ENCODE measurements at places on chromosomes 1 and 21.

DNA sequence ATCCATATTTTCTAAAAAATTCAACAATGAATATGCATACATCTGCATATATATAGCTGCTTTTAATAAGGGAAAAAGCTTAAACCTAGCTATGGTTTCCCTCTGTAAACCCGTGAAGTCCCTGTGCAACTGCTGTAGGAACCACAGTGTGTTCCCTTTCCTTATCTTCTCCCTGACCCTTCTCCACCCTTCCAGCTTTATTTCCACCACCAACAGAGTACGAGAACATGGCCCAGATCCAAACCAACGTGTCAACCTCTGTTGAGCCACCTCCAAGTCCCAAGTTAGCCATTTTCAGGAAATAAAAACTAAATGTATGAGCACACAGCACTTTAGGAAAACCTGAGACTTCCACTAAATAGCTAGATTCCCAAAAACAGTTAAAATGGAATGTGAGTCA is 20.3 kb downstream of the SUSD4 start:
- no peak for DNase-seq

DNA sequence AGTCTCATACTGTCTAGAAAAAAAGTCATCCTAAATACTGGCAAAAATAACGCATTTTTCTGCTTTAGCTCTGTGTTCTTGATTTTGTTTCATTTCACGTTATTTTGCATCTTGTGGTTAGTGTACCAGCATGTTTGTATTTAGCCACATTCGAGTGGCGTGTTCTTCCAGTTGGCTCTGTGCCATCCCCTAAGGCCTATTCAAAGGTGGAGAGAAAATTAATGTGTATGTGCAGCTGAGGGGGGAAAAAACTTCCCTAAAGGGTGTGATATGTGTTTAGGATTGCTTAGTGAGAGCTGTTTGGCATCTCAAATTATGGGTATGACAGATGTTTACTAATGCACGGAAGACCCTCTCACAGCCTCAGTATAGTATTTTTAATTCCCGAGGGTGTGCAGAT is 12.1 kb downstream of the DNAJC16 start:
- DNase-seq: peak; percentile 74

GRCh38 chr1:67827688-67828087 is 5.6 kb downstream of the GNG12 start:
- no peak for DNase-seq

- DNase-seq: peak; percentile 45
These were observed 5.5 kb upstream of the PRKCZ start for GRCh38 chr1:2044510-2045319.

DNA sequence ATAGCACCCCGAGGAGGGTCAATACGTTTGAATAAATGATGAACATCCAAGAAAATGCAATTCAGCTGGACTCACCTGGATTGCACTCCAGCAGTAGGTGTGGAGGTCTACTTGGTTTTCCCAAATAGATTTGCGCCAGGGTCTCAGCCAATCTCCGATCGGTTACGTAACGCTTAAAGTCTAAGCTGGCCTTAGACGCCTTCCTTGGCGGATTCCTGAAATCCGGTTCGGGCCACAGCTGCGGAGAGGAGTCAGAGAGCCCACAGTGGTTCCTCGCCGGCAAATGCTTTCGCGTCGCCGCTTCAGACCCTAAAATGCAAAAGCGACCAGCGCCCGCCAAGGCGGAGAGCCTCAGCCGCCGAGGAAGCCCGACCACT is 322 bp downstream of the TFB2M start:
- no peak for DNase-seq

GRCh38 chr1:232047473-232047872 is 420.9 kb downstream of the DISC1 start:
- DNase-seq: no peak

DNA sequence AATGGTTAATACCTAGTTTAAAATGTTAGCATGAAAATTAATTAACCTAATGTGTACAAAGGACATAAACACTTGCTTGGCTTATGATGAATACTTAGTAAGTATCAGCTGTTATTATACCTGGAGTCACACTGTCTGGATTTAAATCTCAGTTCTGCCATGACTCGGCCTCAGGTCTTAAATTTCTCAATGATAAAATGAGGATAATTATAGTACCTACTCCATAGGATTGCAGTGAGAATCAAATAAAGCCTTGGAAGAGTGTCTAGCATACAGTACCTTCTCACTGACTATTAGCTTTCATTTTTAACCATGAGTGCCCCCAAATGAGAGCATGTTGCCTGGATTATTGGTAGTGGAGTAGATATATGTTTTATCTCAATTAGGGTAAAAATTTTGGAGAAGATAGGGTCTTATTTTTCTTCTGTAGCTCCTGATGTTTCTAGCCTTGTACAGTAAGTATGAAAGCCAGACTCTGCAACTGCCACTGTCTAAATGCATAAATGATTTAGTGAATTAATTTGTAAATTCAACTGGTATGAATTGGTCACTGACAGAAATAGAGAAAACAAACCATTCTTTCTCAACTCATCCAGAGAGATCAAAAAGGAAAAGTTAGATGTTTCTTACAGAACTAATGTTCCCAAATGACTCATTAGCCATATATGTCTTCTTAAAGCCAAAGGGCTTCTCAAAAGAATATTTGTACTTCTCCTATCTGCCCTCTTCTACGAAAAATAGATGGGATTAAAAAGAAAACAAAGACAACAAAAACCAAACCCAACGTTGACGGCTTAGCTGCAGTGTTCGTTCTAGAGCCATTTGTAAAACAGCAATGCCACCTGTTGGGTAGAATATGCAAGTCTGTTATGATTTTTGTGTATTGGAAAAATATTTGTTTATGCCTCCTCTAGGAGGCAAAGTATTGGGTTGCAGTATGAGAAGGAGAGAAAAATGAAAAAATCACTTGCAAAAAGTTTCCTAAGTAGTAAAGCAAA is 53.8 kb upstream of the MROH9 start:
- peak; percentile 25 for DNase-seq

DNA sequence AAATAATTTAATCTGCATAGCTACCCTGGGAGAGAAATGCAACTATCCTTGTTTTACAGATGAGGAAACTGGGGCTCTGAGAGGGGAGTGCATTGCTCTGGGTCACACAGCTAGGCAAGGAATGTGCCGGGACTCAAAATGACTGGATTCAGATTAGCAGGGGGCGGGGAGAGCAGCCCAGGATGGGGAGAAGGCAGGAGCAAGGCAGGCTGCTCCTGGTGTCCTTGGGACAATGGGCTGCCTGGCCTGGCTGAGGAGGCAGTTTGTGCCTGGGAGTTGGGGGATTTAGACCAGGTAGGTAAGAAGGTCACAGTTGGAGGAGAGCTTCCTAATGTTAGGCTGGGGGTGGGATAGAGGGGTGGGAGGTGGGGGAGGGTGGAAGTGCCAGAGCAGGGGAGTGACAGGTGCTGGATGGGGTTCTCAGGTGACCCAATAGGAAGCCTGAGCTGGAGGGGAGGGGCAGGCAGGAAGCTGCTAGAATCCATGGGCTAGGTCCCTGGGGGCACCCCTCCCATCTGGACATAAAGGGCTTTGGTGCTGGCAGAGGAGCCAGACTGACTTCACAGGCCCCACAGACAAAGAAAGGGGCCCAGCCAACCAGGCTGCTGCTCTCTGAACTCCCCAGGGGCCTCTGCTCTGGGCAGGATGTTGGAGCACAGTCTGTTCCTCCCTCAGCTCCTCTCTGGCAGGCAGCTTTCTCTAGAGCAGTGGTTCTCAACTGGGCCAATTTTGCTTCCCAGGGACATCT is 29.0 kb downstream of the TRIM62 start:
- peak; percentile 49 for DNase-seq

GRCh38 chr1:153431427-153431826 is 15.1 kb downstream of the S100A7A start:
- no peak for DNase-seq

GRCh38 chr1:14877224-14877623 is 276.3 kb upstream of the TMEM51 start:
- no peak for DNase-seq

- no peak for DNase-seq
These were observed 6.2 kb downstream of the ADSS2 start for GRCh38 chr1:244445320-244446181.

DNA sequence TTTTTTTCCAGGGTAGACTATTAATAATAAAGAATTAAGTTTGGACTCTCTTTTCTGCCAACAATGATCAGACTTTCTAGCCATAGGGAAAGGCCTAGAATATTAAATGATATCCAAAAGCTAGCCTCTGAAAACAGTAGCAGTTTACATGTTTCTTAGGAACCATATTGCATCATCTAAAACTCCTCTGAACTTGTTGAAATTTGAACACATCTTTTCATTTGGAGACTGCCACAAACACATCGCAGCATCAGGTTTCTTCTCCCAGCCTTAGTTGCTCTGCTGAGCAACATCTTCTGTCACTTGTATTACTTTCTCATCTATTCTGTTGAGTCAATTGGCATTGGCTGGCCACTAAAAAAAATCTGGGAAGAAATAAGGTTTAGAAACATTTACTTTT is 63.2 kb upstream of the GNG4 start:
- DNase-seq: no peak

GRCh38 chr1:159989581-159989980 is 35.5 kb upstream of the SLAMF9 start:
- DNase-seq: no peak

DNA sequence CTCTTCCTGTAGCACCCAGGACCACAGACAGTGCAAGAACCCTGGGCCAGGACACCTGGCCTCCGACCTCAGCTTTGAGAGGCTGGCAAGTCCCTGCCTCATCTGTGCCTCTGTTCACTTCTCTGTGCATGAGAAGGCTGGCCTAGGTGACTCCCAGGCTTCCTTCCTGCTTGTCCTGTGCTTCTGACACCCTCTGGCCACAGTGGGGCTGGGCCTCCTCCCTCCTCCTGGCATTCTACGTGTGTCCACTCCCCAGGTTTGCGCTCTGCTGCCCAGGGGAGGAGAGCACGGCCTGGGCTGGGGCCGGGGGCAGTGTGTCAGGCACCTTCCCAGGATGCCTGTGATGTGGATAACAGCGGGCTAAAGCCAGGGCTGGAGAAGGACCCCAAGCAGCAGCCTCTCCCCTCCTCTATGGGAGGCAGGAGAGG is 30.3 kb upstream of the PKP1 start:
- no peak for DNase-seq

DNA sequence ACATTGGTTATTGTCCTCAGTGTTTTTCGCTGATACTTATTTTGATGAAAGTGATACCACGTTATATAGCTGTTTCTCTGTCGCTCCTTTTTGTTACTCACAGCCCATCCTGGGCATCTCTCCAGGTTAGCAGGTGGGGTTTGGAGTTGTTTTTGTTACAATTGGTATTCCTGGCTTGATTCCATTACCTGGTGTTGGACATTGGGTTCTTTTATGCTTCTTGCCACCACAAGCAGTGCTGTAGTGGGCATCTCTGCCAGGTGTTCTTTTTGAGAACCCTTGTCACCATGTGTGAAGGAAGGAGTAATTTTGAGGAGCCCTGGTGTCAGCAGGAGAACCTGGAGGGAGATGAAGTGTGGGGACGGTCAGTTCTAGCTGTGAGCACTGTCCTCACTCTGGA is 47.5 kb upstream of the PWP2 start:
- DNase-seq: peak; percentile 44

GRCh38 chr21:42364304-42364865 is 1.9 kb downstream of the TFF1 start:
- no peak for DNase-seq

DNA sequence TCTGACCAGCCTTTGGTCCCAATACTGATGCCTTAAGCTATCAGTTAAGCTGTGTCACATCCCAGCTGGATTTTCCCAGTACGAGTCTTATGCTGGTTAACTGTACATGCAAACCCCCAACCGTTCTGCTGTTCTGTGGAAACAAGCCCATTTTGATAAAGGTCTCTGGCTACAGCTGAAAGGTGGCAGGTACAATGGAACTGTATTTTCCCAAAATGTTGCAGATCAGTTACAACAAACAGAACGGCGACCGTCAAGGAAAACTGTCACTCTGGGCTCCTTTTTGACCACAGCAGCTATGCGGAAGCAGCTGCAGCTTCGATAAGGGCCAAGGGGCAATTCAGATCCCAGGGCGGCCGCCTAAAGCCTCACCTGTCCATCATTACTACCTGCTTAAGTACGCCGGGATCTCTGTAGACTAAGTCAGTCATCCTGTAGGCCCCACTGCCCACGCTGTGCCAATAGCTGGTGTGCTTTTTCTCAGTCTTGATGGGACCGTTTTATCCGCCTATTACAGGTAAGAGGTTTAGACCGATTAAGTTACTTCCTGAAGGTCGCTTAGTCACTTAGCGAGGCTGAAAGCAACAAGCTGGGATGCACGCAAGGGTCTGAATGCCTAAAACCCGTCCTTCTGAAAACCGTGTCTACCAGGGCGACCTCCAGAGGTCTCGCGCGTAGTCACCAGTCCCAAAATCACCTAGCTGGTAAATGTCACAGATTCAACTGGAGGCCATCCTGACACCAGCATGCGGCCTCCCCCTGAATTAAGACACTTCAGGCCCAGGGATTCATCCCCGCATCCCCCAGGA is 11.1 kb upstream of the RAB42 start:
- DNase-seq: peak; percentile 67

DNA sequence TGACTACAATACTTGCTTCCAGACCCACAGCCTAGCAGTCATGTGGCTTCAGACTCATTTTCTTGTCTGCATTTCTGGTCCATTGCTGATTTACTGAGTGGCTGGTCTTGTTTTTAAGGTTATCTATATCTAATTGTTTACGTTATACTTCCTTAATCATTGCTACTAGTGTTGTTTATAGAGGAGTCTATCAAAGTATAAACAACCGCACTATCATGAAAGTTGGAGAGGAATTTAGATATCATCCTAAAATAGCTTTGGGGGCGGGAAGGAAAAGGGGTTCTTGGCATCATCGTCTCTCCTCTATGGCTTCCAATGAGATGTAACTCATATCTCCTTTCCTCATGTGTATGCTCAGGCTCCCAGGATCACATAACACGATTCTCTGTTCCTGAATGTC is 372.1 kb upstream of the PBX1 start:
- DNase-seq: no peak

DNA sequence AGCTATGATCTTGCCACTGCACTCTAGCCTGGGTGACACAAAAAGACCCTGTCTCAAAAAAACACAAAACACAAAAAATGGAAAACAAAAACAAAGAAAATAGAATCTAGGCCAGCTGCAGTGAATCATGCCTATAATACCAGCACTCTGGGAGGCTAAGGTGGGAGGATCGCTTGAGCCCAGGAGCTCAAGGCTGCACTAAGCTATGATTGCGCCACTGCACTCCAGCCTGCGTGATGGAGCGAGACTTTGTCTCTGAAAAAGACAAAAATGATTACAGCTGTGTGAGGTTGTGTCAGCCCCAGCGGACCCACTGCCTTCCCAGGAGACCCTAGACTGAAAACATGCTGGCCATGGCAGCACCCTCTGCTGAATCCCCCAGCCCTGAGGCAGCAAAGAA is 80.2 kb upstream of the ZBTB40 start:
- DNase-seq: no peak

GRCh38 chr1:225823811-225824261 is 13.9 kb downstream of the EPHX1 start:
- DNase-seq: no peak
